Osteoblast (primary cell): ENCODE measurements at places on chromosomes 13 and 19. TPM values are rescaled to one million over a fixed set of nuclear protein-coding genes. Genes with fewer than 3 reads are reported as not detected.

GRCh38 chr13:42538996-42539395 lies 35.0 kb upstream of the TNFSF11 start:
- DNase-seq: peak; percentile 36

DNA sequence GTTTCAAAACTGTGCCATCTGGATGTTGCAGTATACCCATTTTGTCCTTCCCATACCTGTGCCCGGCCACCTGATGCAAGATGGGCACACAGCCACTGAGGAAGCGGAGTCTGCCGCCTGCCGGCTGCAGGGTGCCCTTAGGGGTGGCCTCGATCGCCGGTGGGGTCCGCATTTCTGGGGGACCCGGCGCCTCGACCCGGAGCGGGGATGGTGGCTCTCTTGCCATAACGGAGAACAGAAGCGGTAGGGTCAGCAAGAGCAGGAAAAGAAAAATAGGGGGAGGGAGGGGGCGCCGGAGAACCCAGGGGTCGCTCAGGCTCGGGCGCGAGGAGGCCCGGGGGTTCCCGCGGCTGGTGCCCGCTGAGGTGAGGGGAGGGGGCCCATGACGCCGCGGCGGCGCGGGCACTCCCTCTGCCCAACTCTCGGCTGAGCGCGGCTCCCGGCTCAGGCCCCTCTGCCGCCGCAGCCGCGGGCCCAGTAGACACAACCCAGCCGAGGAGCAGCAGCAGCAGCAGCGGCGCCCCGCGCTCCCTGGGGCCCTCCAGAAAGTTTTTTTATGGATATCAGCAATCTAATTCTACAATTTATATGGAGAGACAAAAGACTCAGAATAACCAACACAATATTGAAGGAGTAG lies 13.8 kb upstream of the CYP4F2 start:
- DNase-seq: no peak

- DNase-seq: no peak
Observed at GRCh38 chr19:55778331-55778730, 9.4 kb downstream of the RFPL4AL1 start.

GRCh38 chr19:1828279-1829238 lies 16.5 kb upstream of the ATP8B3 start:
- no peak for DNase-seq

- DNase-seq: peak; percentile 86
Observed at GRCh38 chr19:33397536-33398360, 24.2 kb downstream of the CEBPG start.

GRCh38 chr13:51125495-51126226 lies 14.6 kb upstream of the C13orf42 start:
- DNase-seq: peak; percentile 89

The KCNJ14 gene
- 0.59 and 0.72 TPM in 2 replicates for total RNA-seq

DNA sequence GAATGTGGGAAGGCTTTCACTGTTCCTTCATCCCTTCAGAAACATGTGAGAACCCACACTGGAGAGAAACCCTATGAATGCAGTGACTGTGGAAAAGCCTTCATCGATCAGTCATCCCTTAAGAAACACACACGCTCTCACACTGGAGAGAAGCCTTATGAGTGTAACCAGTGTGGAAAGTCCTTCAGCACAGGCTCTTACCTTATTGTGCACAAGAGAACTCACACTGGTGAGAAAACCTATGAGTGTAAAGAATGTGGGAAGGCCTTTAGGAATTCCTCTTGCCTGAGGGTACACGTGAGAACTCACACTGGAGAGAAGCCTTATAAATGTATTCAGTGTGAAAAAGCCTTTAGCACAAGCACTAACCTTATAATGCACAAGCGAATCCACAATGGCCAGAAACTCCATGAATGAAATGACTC lies 18.6 kb downstream of the ZNF177 start:
- no peak for DNase-seq

DNA sequence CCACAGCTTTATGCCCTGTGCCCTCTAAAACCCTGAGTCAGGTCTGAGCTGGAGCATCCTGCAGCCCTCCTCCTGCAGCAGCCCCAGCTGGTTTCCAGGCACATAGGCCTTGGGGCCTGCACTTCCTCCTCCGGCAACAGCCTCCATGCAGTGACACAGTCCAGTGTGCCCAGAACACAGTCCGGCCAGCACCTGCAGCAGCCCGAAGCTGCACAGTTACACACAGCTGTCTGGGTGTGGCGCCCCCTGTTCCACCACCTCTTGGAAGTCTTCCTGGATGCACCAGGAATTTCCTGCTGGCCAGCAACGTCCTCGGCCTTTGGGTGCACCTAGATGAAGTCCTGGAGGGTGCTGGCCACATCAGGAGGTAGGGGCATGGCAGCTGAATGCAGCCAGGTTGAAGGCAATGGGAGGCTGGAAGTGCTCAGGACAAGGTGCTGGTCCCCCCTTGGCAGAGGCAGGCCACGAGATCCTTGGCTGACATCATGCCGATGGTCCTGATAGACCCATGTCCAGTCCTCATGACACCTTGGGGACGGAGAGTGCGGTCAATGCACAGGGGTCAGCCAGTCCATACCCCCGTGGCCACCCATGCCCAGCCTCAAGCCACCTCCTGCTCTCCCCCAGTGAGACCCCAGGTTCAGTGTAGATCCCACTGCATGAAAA lies 27.1 kb upstream of the PARP4 start:
- no peak for DNase-seq

DNA sequence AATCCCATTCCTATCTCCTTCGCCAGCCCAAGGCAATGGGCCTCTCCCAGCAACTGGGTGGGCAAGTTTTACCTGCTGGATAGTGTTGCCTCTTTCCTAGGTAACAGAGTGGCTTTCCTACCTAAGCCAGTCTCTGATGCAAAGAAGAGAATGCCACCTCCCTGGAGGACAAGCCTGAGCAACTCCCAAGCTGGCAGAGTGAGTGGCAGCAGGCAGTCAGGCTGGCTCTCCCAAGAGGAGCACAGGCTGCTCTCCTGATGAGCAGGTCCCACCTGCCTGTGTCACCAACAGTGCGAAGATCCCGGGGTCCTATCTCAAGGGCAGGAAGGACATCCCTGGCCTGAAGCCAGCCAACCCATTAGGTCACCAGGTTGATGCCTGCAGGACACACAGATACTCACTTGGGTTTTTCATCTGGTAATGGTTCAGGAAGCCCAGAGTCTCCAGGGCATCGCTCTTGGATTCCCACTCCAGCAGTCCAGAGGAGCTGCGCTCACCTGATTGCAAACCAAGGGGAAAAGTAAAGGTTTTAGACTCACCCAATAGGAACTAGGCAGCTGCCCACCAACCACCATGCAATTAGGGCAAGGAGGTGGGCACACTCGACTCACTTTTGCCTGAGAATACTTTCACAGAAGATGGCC lies 5.5 kb upstream of the ECH1 start:
- no peak for DNase-seq
